Left renal pelvis (tissue), 4 donors: ENCODE measurements at places on chromosomes 7 and 10.

GRCh38 chr10:59085054-59085453 is 91.4 kb upstream of the PHYHIPL start:
- no peak for DNase-seq

- no peak for DNase-seq
These were observed 347.5 kb downstream of the GPAM start for GRCh38 chr10:111836064-111836463.

GRCh38 chr10:121702351-121703320 is 104.4 kb upstream of the FGFR2 start:
- DNase-seq: no peak

- DNase-seq: no peak
These were observed 272.3 kb downstream of the SEMA3D start for GRCh38 chr7:84914598-84914997.

DNA sequence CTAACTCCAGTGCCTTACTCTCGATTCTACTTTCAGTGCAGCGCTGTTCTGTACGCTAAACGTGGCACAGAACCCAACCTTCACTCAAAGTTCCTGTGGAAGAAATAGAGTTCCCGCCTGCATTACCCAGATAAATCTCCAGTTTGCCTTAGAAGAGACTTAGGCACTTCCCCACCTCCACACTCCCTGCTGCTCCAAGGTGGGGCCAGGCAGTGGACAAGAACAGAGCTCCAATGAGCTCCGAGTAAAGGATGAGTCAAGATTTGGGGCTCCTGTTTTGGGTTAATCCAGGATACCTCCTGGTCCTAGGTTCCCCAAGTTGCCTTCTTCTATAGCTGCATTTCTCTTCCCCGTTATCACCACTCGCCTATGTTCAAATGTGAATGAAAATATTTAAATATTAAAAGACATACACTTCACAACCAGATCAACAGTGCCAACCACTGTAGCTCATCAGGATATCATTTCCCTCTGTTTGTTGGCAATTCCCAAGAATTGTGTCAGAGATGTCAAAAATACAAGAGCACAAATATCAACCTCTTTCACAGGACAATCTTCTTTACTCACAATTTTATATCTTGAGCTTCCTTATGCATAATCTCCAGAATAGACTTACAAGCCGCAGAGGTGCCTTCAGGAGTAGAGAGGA is 48.0 kb downstream of the MALSU1 start:
- DNase-seq: no peak

GRCh38 chr7:77993838-77994237 is 195.3 kb downstream of the PHTF2 start:
- no peak for DNase-seq

- DNase-seq: no peak
These were observed 195.9 kb downstream of the HGF start for GRCh38 chr7:81573932-81574331.

DNA sequence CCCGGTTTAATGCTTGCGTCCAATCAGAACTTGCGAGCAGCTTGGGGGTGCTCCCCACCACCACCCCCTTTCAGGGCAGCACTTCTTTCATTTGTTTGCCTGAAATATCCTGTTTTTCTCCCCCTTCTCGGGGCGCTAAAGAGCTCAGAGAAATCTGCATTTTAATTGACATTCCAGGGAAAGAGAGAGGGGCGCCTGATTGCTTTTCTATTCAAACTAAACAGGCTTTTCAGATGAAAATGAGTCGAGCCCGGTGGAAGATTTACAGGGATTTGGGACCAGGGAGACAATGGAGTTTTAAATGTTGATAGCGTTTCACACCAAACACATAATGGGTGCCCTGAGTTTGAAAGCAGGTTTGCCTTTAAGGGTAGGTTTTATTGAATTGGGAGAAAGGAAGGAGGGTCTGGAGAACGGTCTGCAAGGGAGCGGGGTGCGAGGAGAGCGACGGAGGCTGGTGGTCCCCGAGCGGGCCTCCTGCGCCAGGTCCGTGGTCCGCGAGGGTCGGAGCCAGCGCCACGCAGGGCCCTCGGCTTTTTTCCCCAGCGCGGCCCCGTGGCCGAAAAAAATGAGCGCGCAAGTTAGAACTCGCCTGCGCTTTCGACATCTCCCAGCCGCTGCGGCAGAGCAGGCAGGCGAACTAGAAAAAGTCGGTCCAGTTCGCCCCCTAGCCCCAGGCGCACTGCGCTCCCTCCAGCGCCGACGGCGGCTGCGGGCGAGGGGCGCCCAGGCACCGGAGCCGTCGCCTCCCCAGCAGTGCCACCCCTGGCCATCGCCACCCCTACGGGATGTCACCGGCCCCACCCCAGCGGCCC is 1.3 kb downstream of the FGFR2 start:
- peak; percentile 58 for DNase-seq

GRCh38 chr10:246431-246830 is 111.2 kb downstream of the ZMYND11 start:
- no peak for DNase-seq

DNA sequence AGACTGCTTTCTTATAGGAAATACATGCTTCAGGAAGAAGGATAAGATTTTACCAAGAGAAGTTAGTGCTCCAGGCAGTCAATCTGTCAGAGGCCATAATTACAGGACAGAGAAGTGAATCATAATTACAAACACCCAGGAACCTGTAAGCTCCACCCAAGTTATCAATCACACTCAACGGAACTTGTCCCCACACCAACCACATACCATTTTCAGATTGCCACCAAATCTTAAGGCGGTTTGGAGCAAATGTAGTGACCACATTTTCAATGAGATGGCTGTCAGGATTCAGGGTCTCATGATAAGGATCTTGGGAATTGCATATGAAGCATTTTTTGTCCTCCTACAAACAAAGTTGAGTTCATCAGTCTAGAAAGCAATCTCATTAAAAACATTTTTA is 4.8 kb downstream of the LAMB1 start:
- no peak for DNase-seq

DNA sequence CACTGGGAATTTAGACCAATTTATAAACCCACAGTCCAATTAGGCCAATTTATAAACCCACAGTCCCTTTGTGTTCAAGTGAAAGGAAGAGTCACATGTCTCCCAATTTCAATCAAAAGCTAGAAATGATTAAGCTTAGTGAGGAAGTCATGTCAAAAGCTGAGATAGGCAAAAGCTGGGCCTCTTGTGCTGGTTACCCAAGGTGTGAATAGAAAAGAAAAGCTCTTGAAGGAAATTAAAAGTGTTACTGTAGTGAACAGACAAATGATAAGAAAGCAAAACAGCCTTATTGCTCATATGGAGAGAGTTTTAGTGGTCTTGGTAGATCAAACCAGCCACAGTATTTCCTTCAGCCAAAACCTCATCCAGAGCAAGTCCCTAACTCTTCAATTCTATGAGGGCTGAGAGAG is 245.0 kb downstream of the HDAC9 start:
- DNase-seq: no peak

DNA sequence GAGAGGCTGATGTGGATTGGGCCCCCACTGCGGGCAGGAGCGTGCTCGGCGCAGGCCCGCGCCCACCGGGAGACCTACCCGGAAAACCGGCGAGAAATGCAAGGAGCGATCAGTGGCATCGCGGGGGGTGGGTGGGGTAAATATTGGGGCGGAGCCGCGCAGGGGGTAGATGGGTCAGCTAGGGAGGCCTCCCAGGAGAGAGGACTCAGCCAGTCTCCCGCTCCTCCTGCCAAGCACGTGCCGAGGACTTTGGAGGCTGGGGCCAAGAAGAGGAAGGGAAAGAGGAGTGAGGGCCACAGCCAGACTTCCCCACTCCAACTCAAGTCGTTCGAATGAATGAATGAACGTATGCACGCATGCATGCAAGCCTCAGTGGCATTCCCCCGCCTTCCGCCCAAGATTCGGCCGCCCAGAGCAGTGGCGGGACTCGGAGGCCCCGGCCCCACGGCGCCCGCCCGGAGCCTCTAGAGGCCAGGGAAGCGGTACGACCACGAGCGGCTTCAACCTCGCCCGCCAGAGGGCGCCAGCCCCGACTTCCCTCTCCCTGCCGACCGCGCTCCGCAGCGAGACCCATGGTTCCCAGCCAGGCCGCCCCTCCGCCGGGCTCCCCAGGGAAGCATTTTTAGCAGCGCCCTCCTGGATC is 3.6 kb downstream of the NPM3 start:
- DNase-seq: no peak

DNA sequence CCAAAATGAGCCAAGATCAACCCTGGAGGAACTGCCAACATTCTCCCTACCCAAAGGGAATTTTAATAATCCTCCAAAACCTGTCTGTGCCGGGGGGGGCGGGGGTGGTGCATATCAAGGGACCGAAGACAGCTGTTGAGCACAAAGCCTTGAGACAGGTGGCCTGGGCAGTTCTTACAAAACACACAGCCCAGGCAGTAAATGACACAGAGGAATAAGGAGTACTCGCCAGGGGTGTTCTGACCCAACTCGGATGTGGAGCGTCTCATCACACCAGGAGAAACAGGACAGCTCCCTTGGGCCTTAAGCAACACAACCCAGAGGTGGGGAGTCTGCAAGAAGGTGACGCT is 35.6 kb downstream of the PLAC9 start:
- no peak for DNase-seq

- no peak for DNase-seq
These were observed 44.8 kb downstream of the CLIP2 start for GRCh38 chr7:74334030-74334429.

- no peak for DNase-seq
These were observed 23.6 kb upstream of the PLEKHA1 start for GRCh38 chr10:122350893-122351292.
